ENCODE measurements at places on chromosomes 6 and 20. TPM values are rescaled to one million over a fixed set of nuclear protein-coding genes. Genes with fewer than 3 reads are reported as not detected.
A peak's percentile ranks its signal among the peaks of the same experiment; 100 is the strongest.

RPRD1B gene
- 24.2 TPM for total RNA-seq

DNA sequence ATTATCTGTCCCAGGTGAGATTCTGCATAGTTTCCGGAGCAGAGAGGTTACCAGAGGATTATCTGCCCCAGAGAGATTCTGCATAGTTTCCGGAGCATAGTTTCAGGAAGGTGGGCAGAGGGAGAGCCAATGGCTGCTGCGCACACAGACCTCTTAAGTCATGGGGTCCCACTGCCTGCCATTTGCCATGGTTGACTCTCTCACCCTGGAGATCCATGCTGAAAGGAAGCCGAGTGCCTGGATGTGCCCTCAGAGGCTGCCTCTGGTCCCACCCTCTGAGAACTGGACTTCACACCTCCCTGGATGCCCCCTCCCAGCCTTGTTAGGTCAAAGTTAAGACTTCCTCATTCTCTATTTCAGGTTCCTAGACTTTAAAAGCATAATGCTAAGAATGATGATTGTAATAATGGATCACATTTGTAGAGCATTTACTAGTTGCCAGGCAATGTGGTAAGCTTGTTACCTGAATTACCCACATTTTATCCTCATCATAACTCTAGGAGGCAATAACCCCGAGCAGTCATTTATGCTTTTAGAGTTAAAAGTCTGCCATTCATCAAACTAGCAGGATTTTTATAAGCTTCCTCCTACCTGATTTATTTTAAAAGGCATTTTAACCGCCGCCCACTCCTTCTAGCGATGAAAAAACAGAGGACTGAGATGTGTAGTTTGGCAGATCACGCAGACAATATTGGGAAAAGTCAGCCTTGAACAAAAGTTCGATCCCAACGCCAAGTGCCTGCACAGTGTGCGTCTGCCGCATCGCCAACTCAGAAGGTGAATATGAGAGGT is 11.9 kb downstream of the SERPINB9 start:
- DNase-seq = no peak

DNA sequence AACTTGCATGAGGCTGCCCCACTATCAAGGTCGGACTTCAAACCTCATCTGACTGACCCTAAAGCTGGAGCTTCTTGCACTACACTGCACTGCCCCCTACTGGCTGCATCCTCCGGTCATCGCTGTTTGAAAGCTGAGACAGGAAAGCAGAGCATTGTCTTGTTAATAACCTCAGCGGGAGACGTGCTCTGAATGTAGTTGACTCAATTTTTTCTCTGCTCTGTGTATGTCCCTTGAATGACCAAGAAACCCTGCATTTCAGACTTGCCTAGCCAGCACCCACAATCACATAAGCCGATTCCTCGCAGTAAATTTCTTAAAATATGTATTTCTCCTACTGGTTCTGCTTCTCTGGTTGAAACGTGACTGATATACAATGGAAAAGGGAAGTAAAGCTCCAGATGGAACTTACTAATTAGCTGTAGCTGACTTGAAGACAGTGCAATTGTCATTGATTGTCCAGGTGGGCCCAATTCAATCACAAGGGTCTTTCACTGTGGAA is 27.8 kb downstream of the TCF21 start:
- peak; percentile 89 for DNase-seq

GRCh38 chr6:149560736-149561135 is 5.4 kb upstream of the GINM1 start:
- no peak for DNase-seq

- DNase-seq = no peak
Observed at GRCh38 chr6:35427851-35428321, 24.3 kb upstream of the FANCE start.

GRCh38 chr6:140858381-140858971 is 1274.2 kb upstream of the GJE1 start:
- no peak for DNase-seq

All from thyroid gland (tissue), 4 donors.